ENCODE measurements at places on chromosomes 1 and 21. TPM values are rescaled to one million over a fixed set of nuclear protein-coding genes. Genes with fewer than 3 reads are reported as not detected.

The DPT gene
- not detected for total RNA-seq

The OXCT2 gene
- total RNA-seq: 4.5 TPM

The PCBP3 gene
- 4.2 TPM for total RNA-seq

The TAL1 gene
- total RNA-seq: not detected

The CCDC17 gene
- total RNA-seq: 0.77 TPM

The SYT14 gene
- 3.3 TPM for total RNA-seq

The CELA2B gene
- not detected for total RNA-seq

The LRRC39 gene
- 0.44 TPM for total RNA-seq

The LCE1F gene
- total RNA-seq: not detected

The DNM3 gene
- total RNA-seq: 2.1 TPM

The LHX4 gene
- total RNA-seq: 0.12 TPM

The RIIAD1 gene
- total RNA-seq: not detected

The PRDM16 gene
- 0.66 TPM for total RNA-seq

The SMIM1 gene
- 0.55 TPM for total RNA-seq

The ITPKB gene
- total RNA-seq: 11.1 TPM

The C1QTNF12 gene
- total RNA-seq: 2.0 TPM

The UBE2U gene
- total RNA-seq: not detected

All from uterine smooth muscle cell (primary cell).